Stimulated activated CD4-positive, alpha-beta T cell treated with anti-CD3 and anti-CD28 coated beads, Interleukin-4, amount 100 ng/mL, for 4 hours (primary cell): ENCODE measurements at places on chromosomes 4 and X.

GRCh38 chr4:26568446-26568994 lies 15.4 kb upstream of the TBC1D19 start:
- no peak for DNase-seq

GRCh38 chr4:101177154-101177553 lies 170.2 kb downstream of the PPP3CA start:
- no peak for DNase-seq

GRCh38 chr4:52641854-52642563 lies 17.1 kb downstream of the USP46 start:
- no peak for DNase-seq

DNA sequence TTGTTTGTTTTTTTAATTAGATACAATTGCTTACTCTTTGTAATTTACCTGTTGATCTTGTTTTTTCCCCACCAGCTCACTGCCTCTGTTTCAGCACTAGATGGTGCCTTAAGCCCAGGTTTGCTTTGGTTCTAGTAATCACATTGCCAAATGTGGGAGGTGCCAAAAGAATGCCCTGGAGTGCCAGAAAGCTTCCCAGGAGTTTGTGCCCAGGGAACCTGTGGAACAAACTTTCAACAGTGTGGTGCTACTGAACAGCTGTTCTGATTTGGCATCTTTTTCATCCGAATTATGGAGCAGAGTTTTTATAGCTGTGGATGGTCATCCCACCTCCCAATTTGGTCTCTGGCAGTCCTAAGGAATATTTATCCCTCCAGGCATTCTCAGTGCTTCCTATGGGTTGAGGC lies 1000.7 kb downstream of the STIM2 start:
- DNase-seq: no peak

- DNase-seq: no peak
Observed at GRCh38 chr4:138110815-138111214, 131.3 kb downstream of the SLC7A11 start.

DNA sequence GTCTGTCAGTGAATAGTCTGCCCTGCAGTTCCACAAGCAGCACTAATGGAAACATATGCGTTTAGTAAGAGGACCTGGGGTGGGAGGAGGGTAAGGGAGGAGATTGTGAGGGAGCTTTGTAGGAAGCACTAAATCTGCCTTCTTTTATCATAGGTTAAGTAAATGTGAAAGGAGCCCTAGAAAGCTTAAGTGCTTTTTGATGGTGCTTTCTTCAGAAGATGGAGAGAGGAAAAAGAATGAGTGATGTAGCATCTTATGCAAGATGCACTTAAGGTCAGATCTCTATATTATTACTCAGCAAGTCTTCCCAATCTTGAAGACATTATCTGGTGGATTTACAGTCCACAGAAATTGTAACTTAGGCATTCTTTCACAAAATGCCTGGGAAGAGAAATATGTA lies 322.7 kb downstream of the PDHA2 start:
- no peak for DNase-seq

GRCh38 chr4:84683064-84683850 lies 100.3 kb downstream of the CDS1 start:
- no peak for DNase-seq

DNA sequence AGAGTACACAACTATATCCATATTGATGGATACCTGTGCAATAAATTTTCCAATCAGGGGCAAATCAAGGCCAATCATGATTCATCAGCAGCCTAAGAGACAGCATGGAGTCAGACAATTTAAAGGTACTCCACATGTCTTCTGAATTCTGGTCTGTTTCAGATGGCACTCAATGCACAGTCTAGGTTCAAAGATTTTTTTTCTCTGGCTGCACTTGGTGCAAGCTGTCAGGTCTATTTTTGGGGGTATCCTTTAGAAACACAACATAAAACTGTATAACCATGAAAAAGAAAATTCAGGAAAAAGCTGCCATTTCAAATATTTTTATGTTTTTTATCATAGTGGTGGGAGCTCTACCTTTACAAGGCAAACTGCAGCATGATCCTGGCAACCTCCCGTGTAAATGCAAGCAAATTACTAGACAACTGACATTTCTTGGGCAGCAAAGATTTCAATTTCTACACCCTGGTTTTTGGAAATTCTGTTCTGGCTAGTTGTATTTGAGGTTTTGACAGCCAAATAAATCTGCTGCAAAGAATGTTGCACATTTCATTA lies 310.3 kb downstream of the KCNIP4 start:
- no peak for DNase-seq

DNA sequence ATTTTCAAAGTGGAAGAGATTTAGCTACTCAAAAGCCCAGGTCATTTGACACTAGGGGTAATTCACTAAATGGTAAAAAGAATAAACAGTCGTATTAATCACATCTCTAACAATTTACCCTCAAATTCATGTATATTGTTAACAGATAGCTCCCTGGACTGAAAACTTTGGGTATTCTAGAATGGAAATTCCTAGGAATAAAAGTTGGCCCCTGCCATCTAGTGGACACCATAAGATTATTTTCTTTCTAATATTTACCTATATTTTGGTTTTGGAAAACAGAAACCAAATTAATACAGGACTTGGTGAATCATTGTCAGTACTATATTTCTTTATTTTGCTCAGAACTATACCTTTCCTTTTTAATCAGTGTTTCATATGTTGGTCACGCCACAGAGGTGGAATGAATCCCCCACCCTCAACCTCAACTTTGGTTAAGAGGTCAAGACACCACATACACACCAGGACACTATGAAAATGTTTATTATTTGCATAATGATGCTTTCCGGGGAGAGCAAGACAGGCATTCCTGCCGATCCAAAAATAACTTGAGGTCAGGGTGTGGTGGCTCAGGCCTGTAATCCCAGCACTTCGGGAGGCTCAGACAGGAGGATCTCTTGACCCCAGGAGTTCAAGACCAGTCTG lies 96.2 kb upstream of the APOOL start:
- DNase-seq: no peak

DNA sequence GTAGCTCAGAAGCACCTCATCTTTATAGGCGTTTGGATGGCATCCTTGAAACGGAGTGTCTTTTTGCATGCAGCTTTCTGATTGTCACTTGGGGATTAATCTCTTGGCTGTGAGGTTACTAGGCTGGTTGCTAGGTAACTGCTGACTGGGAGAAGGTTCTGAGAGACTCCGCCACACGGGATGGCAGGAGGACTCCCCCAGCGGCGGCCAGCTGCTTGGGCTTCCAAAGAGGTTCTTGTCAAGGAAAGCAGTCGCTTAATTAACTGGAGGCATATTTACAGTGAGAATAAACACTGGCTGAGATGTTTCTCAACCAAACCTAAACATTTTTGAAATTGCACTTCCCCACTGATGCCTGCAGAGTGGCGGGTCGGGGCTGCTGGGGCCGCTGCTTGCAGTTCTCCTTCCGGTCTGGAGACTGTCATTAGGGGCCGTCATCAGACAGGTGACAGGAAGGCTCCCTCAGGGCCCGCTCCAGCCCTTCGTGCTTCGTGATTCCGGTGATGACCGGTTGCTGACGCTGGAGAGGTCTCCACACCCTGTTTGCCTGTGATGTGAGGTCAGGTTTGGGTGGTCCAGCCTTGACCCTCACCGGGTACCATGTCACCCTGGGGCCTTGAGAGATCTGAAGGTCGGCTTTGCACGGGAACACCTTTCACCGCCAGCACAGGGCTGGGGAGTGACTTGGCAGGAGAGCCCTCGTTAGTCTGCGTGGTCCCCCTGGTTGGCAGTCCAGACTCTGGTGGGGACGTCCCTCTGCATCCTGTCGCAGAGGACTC lies 9.1 kb downstream of the NSG1 start:
- no peak for DNase-seq

DNA sequence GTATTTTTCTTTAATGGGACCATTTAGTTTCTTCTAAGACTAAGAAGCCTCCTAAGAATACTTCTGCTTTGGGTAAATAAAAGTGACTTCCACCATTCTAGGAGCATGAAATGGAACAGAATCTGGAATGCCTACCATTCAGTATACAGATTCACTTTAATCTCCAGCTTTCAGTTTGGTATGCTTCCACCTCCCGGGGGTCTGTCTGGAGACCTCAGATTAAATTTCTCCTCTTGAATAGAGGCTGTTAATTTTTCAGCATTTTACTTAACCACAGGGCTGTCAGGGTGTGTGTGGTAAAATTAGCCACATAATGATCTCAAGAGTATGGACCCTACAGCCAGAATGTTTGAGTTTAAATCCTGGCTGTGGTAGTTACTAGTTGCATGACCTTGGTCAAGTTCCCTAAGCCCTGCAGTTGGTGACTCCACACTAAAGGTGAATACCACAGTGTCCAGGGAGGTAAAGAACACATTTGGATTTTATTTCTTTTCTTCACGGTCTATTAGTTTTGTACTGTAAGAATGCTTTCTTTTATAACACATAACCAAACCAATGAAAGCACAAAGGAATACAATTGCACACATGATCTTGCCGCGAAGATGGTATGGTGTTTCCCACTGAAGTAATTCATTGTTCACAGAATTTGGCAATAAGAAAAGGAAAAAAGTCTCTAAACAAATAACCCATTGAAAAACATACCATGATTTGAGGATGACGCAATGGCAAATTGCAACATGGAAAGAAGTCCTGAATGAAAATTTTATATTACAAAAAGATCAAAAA lies 37.3 kb upstream of the TRIM2 start:
- DNase-seq: no peak

DNA sequence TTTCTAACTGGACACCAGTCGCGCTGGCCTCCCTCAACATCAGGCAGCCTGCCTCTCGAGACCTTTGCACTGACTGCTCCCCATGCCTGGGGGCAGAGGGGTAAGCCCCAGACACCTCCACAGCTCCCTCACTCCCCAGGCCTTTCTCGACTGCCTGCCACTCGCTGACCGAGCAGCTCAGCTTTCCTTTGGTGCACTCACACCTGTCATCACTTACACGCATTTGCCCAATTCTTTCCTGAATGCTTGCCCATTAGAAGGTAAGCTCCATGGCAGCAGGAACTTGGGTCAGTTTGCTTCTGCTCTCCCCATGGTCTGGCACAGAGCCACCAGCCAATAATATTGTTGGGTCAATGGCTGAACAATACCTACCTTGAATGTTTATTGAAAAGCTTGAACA lies 32.2 kb upstream of the PROM1 start:
- no peak for DNase-seq
